ENCODE measurements at places on chromosomes 11 and 22. TPM values are rescaled to one million over a fixed set of nuclear protein-coding genes. Genes with fewer than 3 reads are reported as not detected.

CNGA4 gene
- polyA plus RNA-seq: not detected

RBMXL2 gene
- polyA plus RNA-seq: not detected

DEFB131B gene
- polyA plus RNA-seq: not detected

TEAD1 gene
- polyA plus RNA-seq: not detected

ARHGEF12 gene
- 0.80 TPM for polyA plus RNA-seq

SLC35F2 gene
- polyA plus RNA-seq: 11.9 TPM

ROBO4 gene
- not detected for polyA plus RNA-seq

OVOL1 gene
- polyA plus RNA-seq: not detected

NXPE2 gene
- polyA plus RNA-seq: not detected

CPT1A gene
- polyA plus RNA-seq: 7.5 TPM

TSKU gene
- 0.13 TPM for polyA plus RNA-seq

FAT3 gene
- polyA plus RNA-seq: not detected

GGTLC2 gene
- polyA plus RNA-seq: not detected

GAL3ST1 gene
- polyA plus RNA-seq: not detected

ACRV1 gene
- polyA plus RNA-seq: not detected

CCDC179 gene
- polyA plus RNA-seq: not detected

CNIH2 gene
- polyA plus RNA-seq: not detected

CBY1 gene
- 3.8 TPM for polyA plus RNA-seq

DTX4 gene
- 0.76 TPM for polyA plus RNA-seq

GPHA2 gene
- not detected for polyA plus RNA-seq

TMEM132A gene
- polyA plus RNA-seq: not detected

CDC42BPG gene
- polyA plus RNA-seq: 0.62 TPM

Measured in CD4-positive, alpha-beta memory T cell (primary cell).